ENCODE measurements at places on chromosomes 4 and X.
A peak's percentile ranks its signal among the peaks of the same experiment; 100 is the strongest.

DNA sequence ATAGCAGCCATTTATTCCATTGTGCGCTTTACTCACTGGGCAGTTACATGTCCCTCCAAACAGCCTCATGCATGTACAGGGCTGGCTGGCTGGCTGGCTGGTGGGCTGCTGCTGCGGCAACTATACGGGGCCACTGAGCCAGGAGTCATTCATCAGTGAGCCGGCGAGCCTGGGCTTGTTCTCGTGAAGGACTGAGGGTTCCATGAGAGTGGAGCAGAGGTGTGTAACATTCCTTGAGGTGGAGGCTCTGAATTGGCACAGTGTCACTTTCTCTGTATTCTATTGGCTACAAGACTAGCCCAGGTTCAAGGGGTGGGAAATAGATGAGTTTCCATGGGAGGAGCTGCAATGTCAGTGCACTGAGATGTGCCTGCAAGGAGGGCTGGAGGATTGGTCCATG, 89.1 kb downstream of the ARHGAP10 start:
- DNase-seq, result no peak

DNA sequence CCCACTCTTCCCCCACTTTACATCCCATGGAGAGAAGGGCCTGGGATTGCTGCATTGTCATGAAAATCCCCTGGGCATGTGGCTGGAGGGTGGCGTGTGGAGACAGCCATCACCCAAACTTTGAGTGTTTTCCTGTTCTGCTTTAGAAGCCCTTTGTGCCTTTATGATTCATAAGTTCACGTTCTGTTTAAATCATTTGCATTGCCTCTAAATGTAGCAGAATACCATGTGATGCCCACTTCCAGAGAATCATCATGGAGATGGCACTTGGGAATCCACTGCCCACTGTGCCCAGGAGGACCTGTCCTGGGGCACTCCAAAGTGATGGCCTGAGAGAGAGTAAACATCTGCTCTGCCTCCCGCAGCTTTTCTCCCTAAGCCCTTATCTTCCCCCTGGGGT, 52.8 kb downstream of the MED28 start:
- DNase-seq, result no peak

- DNase-seq, result no peak
Observed at GRCh38 chr4:115515772-115516171, 402.4 kb upstream of the NDST4 start.

GRCh38 chrX:123184866-123185276, 793 bp downstream of the GRIA3 start:
- DNase-seq, result no peak

DNA sequence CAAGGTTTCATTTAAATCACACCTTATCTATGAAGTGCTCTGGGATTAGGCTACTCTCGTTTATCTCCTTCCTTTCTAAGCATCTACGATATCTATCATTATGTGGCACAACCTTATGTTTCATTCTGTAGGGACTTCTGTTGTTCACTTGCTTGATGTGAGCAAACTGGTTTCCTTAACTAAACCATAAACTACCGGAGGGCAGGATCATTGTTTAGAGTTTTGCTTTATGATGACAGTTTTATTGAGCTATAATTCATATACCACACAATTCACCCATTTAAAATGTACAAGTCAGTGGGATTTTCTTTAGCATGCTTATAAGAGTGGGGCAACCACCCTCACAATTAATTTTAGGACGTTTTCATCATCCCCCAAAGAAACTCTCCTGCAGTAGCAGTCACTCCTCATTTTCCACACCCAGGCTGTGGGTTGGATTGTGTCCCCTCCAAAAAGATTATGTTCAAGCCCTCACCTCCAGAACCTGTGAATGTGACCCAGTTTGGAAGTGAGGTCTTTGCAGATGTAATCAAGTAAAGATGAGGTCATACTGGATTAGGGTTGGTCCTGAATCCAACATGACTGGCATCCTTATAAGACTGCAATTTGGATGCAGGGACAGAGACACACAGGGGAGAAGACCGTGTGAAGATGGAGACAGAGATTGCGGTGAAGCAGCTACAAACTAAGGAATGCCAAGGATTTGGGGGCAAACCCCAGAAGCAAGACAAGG, 42.1 kb upstream of the SH3RF1 start:
- no peak for DNase-seq

DNA sequence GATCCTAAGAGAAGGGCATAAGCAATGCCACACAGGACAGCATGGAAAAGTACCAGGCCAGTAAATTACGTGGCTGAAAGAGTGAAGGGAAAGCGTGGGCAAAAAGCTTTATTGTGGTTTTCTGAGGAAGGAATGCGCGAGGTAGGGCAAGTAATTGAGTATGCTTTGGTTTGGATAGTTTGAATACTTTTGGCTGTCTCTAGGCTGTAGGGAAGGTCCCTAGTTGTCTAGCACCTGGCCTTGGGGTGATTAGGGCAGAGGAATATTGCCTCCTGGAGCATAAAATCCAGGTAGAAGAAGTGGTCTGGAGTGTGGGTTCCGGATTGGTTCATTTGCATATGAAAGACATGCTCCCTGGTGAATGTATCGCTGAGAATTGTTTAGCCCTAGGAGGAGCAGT, 46.4 kb upstream of the NALF2 start:
- no peak for DNase-seq

DNA sequence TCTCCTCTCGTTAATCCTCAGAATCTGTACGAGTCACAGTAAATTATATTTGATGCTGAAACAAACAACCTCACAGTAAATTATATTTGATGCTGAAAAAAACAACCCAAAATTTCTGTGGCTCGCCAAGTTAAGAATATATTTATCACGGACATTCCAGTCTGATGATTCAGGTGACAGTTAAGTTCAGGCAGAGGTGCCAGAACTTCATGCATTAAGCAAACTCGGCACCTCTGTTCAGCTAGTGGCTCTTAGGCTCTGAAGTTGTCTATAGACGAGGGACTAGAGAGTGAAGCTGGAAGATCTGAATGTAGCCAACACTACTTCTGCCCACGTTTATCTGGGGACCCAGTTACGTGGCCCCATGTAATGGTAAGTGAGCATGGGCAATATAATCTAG, 132.2 kb upstream of the AGA start:
- DNase-seq, result no peak

DNA sequence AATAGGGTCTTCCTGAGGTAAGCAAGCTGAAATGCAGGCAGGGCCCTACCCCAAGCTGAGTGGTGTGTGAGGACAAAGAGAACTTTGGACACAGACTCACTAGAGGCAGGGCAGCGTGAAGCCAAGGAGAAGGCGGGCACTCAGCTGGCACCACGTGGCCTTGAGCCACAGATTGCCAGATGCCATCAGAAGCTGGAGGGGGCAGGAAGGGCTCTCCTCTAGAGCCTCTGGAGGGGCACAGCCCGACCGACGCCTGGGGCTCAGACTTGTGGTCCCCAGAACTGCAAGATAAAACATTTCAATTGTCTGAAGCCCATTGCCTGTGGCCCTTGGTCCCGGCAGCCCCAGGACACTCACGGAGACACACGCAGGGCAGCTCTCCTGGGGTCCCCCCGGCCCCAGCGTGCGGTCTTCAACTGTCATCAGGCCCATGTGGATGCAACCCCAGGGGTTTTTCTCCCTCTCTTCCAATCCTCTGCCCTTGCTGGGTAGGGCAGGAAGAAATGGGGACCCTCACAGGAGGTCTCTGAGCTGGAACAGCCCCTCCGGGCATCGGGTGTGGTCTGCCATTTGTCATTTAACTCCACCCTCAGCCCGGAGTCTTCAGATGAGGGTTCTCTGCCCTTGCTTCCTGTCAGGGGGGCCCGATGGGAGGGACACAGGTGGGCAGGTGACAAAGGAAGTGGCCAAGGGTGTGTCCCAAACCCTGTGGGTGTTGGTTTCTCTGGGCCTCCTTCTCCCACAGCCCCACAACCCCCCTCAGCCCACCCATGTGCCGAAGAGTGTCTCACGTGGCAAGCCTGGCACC, 22.2 kb downstream of the HMX1 start:
- peak; percentile 15 for DNase-seq

DNA sequence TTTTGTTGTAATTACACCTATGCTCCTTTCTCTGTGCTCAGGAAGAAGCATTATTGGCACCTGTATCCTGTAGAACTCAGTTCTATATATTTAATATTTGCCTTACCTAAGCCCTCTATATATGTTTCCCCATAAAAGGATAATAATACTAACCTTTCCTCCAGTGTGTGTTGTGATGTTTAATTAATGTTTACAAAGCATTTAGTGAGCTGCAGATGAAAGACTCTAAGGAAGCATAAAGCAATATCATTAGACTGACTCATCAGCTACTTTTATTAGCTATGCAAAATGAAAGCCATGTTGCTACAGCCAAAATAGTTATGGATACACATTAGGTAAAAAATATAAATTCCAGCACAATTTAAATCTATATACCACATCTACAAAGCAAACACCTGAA, 93.6 kb upstream of the PTPN13 start:
- DNase-seq, result no peak

GRCh38 chrX:10310511-10310910, 153.7 kb downstream of the CLCN4 start:
- no peak for DNase-seq

- DNase-seq, result no peak
Observed at GRCh38 chrX:118550792-118551191, 55.2 kb downstream of the DOCK11 start.

DNA sequence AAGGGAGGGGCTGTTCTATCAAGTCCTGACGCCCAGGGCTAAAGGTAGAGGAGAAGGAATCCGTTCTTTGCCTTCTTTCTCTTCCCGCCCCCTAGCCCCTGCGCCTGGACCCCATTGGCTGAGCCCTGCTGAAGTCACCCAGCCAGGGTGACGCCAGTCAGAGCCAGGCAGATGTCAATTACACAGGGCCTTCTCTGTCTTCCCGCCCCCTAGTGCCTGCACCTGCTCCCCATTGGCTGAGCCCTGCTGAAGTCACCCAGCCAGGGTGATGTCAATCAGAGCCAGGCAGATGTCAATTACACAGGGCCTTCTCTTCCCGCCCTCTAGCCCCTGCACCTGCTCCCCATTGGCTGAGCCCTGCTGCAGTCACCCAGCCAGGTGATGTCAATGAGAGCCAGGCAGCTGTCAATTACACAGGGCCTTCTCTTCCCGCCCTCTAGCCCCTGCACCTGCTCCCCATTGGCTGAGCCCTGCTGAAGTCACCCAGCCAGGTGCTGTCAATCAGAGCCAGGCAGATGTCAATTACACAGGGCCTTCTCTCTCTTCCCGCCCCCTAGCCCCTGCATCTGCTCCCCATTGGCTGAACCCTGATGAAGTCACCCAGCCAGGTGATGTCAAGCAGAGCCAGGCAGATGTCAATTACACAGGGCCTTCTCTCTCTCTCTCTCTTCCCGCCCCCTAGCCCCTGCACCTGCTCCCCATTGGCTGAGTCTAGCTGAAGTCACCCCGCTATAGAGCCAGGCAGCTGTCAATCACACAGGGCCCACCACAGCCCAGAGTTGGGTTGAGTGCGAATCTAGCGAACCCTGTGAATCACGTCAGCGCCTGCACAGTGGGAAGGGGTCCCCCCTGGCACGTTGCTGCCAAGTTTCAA, 46.4 kb downstream of the ASMT start:
- DNase-seq, result no peak

- no peak for DNase-seq
Observed at GRCh38 chr4:170007113-170007512, 19.1 kb downstream of the MFAP3L start.

DNA sequence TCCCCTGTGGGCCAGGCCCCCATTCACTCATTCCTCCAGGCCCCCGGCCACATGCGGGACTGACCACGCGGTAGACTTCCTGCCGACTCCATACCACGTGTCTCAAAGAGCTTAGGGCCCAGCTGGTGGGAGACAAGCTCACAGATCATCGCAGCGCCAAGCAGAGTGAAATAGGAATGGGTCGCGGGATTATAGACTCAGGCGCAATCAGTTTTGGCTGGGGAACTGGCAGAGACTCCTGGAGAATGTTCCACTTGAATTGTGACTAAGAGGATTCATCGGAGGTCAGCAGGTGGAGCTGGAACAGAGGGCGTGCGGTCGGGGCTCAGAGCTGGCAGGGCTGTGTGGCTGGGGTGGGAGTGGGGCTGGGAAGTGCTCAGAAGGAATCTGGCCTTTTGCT, 15.6 kb downstream of the ATP2B3 start:
- no peak for DNase-seq

GRCh38 chr4:52713456-52713937, 37.7 kb downstream of the ERVMER34-1 start:
- no peak for DNase-seq

GRCh38 chrX:1528186-1528883, 8.7 kb downstream of the P2RY8 start:
- DNase-seq, result no peak

DNA sequence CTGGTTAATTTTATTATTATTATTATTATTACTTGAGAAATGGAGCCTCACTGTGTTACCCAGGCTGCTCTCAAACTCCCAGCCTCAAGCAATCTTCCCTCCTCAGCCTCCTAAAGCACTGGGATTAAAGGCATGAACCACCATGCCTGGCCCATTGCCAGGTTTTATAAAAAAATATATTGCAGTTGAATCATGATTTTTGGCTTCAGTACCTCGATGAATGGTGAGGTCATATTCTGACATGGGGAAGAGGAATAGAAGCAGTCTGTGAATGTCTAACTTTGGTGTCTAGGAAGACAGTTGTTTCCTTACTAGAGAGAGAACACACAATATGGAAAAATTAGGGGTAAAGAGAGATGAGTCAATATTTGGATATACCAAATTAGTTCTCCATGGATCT, 32.0 kb downstream of the CCSER1 start:
- no peak for DNase-seq

DNA sequence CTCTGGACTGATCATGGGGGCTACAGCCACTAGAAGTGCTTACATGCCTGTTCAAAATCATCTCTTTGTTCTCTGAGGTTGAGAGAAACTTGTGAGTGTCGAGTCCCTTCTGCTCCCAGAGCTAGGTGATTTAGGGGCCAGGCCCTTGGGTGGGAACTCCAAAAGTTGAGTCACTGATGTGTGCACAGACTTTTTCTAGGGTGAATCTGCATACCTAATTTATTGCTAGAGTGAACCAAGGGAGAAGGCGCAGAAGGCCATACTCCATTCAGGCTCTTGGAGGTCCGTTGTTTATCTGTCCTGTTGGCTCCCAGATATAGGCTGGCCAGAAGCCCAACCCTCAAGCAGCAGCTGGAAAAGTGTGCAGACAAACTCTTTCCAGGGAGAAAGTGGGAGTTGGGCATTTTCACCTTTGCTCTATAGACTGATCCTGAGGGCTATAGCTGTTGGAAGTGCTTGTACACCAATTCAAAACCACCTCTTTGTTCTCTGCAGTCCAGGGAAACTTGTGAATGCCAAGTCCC, 80.8 kb upstream of the ARX start:
- DNase-seq, result no peak

- no peak for DNase-seq
Observed at GRCh38 chrX:38036466-38036865, 30.1 kb downstream of the SYTL5 start.

GRCh38 chrX:108029928-108030711, 14.7 kb upstream of the VSIG1 start:
- DNase-seq, result no peak

- no peak for DNase-seq
Observed at GRCh38 chr4:151901631-151902030, 140.8 kb upstream of the GATB start.

DNA sequence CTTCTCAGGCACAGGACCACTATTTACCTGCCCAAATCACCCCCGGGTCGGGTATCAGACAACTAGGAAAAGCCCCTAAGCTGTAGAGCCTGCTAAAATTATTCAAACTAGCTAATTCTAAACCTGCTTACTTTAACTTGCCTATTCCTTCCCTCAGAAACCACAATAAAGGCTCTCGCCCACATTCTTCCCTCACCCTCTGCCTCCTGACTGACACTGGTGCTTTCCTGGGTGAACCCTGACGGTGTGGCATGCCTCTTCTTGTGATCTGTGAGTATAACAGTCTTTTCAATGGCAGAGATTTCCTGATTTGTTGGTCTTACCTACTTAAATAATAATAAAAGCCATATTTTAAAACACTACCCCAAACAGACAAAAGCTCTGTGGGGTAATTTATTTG, 242.1 kb upstream of the ZCCHC13 start:
- DNase-seq, result no peak

Measured in sciatic nerve (tissue), 2 donors.